Fibroblast of mammary gland (primary cell): ENCODE measurements at places on chromosomes 5 and 9.
A peak's percentile ranks its signal among the peaks of the same experiment; 100 is the strongest.

- DNase-seq: no peak
Observed at GRCh38 chr9:133543772-133544467, 9.4 kb downstream of the ADAMTSL2 start.

GRCh38 chr5:180974612-180975315, 13.9 kb upstream of the BTNL3 start:
- no peak for DNase-seq

GRCh38 chr9:107895501-107896001, 406.0 kb upstream of the KLF4 start:
- peak; percentile 13 for DNase-seq

DNA sequence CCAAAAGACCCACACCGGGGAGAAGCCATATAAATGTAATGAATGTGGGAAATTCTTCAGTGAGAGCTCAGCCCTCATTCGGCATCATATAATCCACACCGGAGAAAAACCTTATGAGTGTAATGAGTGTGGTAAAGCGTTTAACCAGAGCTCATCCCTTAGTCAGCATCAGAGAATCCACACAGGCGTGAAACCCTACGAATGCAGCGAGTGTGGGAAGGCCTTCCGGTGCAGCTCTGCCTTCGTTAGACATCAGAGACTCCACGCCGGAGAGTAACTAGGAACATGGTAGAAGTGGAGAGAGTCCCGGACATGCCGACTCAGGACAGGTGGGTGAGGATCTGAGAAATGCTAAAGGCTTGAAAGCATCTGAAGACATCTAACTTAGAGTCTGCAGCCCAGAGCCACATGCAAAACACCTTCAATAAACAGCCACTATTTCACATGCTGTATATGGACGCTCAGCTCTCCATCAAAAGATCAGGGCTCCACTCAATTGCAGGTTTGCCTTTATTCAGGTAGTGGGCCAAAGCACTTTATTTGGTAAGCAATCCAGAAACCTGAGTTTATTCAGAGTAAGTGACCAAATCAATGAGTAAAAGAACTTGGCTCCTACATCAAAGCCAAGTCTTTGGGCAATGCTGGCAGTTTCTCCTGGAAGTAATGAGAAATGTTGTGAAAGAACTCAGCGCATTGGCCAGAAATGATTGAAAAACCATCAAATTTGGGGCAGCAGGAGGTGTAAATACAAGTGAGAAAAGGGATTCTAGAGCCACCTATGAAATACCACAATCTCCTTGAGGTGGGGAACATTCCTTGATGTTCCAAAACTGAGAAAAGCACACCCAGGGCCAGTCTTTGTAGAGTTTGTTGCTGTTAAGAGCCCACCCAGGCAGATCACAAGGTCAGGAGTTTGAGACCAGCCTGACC, 6.0 kb downstream of the RPL12 start:
- peak; percentile 76 for DNase-seq

- DNase-seq: no peak
Observed at GRCh38 chr9:107044872-107045271, 181.9 kb downstream of the ZNF462 start.

DNA sequence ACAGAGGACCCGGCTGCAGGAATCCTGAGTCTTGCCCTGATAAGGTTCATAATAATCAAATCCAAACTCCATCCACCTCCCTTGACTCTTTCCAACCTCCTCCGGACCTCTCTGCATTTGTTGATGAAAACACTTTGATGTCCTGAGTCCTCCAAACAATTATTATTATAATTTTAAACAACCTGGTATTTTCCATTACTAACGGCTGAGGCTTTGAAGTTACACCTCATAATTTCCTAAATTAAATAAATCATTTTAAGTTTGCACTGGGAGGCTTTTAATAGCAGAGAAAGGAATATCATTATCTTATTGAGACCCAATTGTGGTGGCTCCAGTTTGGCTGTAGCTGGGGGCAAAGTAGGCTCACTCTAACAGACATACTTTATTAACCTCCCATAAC, 9.5 kb downstream of the MSX2 start:
- DNase-seq: no peak
